Activated CD4-positive, alpha-beta T cell treated with anti-CD3 and anti-CD28 coated beads, Interleukin-2, amount 50 U/mL, for 48 hours (primary cell): ENCODE measurements at places on chromosomes 7 and 10.
A peak's percentile ranks its signal among the peaks of the same experiment; 100 is the strongest.

GRCh38 chr10:69097729-69098128 lies 9.8 kb downstream of the SRGN start:
- DNase-seq: no peak

GRCh38 chr7:79495544-79496272 lies 42.2 kb upstream of the MAGI2 start:
- DNase-seq: no peak

GRCh38 chr7:82742163-82742562 lies 298.6 kb upstream of the CACNA2D1 start:
- DNase-seq: no peak

GRCh38 chr7:12470930-12471329 lies 67.3 kb upstream of the VWDE start:
- no peak for DNase-seq

DNA sequence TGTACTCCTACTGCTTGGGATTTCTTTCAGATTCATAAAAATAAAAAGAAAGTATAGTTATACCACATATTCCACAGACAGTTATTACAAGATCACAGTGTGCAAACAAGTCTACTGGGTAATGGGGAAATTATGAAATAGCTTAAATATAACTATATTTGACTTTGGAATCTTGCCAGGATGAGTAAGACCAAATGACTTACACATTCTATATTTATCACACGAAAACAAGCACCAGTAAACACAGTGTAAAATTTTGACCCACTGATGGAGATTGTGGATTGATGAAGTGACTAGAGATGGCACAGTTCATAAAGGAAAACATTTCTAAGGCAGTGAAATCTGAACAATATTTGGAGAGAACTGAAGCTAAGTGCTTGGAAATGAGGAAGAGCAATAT lies 339.7 kb downstream of the THSD7A start:
- no peak for DNase-seq

DNA sequence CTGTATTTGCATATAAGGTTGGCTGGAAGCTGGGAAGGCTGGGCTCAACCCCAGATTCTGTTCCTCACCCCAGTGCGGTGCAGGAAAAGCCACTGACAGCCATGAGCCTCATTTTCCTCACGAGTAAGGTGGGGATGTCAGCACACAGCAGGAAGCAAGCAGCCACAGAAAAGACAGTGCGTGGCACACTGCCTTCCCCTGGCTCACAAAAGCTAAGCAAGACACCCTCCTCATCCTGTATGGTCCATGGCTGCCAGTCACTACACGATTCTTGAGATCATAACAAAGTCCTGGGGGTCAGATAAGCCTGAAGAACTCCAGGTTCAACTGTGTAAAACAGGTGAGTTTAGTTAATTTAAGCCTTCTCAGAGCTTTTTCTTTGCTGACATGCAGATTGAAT lies 28.9 kb upstream of the DDC start:
- peak; percentile 15 for DNase-seq

- DNase-seq: no peak
Measured at GRCh38 chr10:49091450-49092210, 23.7 kb downstream of the VSTM4 start.

DNA sequence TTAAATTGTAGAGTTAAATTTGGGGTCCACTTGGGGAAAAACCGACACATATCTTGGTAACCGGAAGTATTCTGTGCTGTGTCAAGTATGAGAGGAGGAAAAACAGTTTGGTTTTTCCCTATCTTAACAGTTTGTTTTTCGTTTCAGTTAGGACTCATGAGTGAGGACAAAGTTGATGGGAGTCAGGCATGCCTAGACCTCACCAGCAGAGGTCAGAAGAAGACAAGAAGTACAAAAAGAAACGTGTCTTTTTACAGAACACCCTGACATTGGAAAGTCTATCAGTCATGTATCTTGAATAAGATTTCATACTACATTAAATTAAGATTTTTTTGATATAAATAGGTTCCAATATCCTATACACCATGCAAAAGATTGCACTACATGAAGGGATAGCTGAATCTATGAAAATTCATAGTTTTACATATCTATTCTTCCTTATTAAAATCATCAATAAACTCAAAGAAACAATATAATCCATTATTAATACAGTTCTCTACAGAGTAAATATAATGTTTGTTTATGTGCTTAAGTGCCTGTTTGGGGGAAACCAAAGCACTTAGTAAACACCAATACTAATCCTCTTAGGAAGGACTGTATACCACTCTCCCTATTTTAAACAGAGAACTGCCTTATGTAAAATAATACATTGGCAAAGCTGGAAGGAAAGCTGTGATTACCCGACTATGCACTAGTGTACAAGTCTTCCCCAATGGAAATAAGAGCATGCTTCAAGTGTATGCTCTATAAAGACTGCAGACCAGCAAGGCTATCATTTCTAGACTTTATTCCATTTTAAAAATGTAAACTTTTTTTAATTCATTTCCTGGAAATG lies 95.6 kb downstream of the USP6NL start:
- peak; percentile 40 for DNase-seq

DNA sequence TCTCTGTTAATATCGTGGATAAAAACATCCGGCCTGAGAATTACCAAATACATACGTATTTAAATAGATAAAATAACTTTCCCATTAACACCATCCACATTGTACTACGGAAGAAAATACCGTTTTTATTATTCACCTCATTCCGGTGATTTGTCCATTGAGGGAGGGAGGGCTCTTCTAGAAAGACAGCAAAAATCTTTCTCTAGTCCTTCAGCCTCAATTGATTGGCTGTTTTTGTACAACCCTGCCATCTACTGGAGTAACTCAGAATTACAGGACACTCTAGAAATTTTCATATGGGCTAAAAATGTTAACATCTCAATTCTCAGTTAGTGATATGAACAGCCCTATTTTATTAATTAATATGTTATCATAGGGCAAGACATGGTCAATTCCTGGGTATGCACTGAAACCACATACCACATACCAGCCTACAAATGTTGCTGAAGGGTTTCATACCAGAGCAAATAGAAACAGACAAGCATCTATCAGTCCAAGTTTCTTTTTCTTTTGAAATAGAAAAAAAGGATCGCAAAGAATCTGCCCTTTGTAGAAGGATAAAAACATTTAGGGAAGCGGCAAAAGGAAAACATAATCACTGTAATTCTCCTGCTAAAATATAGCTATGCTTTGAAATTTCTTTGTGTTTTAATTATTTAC lies 55.8 kb upstream of the CDCA7L start:
- no peak for DNase-seq

DNA sequence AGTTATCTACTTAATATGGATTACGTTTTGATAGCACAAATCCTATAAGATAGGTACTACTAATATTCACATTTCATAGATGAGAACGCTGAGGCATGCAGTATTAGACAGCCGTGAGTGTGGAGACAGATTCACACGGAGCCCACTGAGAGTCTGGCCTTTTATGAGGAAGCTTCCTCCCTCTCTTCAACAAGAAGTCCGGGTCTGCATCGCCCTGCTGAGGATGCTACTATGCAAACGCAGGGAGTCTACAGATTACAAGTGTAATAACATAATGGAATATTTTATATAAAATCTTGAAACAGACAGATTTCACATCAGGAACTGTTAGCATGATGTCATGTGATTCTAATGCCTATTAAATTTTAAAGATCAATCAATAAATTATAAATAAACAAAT lies 255.9 kb upstream of the GLI3 start:
- no peak for DNase-seq

DNA sequence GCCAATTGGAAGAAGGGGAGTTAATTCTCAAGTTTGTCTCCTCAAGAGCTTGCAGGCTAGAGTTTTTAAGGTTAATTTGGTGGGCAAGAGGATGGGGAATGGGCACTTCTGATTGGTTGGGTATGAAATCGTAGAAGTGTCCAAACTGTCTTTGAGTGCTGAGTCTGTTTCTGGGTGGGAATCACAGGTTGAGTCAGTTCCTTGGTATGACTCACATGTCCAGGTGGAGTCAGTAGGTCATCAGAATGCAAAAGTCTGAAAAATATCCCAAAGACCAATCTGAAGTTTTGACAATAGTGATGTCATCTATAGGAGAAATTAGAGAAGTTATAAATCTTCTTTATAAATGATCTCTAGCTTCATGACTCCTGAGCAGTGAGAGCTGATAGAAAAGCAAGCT lies 1252.2 kb downstream of the REEP3 start:
- DNase-seq: no peak

- peak; percentile 53 for DNase-seq
Measured at GRCh38 chr10:84214612-84215235, 10.6 kb downstream of the LRIT2 start.

- DNase-seq: no peak
Measured at GRCh38 chr7:47089461-47089860, 492.4 kb downstream of the TNS3 start.

GRCh38 chr7:157692460-157693011 lies 355.7 kb downstream of the DNAJB6 start:
- no peak for DNase-seq

- no peak for DNase-seq
Measured at GRCh38 chr7:91330866-91331265, 66.6 kb downstream of the FZD1 start.

- DNase-seq: no peak
Measured at GRCh38 chr7:41118486-41118885, 584.4 kb downstream of the INHBA start.

DNA sequence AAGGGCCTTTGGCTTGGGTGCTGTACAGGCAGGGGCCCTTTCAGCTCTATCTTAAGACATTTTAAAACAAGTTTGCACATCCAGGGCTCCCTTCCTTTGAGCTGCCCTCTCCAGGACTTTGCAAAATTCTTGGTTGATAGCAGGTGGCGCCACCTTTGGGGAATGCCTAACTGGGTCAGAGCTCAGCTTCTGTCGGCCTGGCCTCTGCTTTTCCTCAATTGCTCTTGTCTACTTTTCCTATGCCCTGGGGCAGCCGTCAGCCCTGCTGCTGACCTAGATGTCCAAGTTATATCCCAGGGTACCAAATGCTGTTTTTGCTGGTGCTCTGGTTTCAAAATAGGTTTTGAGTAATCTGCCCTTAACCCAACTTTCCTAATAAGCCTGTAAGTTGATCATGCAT lies 65.8 kb downstream of the APBB1IP start:
- DNase-seq: peak; percentile 19

GRCh38 chr10:35577926-35578617 lies 27.1 kb upstream of the GJD4 start:
- no peak for DNase-seq

DNA sequence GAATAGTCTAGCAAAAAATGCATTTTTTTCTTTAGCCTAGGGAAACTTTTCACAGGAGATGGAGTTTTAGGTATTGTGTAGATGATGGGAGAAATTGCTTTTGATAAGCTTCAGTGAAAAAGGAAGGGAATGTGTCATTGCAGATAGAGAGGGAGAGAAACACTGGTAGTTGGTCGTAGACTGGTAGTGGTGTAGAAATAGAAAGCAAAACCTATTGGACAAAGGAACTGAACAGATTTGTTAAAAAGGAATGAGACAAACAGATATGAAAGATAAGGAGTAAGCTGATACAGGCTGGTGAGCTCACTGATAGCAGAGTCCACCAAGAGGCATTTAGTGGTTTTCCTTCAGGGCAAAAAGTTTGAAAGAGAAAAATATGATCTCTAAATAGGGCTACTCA lies 94.3 kb downstream of the ZEB1 start:
- no peak for DNase-seq

DNA sequence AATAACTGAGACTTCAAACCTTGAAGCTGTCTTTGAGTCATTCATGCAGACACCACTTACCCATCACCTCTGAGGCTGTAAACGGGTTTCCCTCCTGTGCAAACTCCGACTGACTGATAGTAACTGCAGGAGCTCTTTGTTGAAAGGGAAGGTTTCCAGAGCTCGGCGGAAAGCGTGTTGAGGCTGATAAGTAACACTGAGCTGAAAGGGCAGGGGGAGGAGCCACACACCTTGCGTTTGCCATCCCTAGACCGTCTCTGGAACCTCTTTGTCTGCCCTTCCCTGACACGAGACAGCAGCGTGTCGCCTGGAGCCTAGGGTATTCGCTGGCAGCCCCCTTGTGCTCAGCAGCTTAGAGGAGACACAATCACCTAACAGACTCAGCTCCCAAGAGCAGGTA lies 134.0 kb downstream of the PAXIP1 start:
- DNase-seq: no peak

DNA sequence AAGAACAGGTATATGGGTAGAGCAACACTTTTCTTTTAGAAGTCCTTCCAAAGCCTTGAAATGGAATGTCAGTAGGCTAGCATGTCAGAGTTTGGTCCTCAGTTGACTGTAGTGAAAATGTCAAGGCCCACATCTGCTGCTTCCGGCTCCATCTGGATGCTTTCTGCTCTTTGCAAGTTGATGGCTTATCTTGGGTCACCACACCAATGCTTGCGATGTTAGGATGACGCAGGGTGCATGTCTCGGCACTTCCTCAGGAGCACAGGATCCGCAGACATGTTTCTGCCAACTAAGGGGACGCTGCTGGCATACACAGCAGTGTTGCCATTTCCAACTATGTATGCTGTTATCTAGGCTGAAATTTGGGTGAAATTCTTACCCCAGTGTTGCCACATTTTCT lies 14.0 kb upstream of the HBP1 start:
- DNase-seq: no peak

- no peak for DNase-seq
Measured at GRCh38 chr7:38830826-38831225, 78.2 kb downstream of the VPS41 start.

DNA sequence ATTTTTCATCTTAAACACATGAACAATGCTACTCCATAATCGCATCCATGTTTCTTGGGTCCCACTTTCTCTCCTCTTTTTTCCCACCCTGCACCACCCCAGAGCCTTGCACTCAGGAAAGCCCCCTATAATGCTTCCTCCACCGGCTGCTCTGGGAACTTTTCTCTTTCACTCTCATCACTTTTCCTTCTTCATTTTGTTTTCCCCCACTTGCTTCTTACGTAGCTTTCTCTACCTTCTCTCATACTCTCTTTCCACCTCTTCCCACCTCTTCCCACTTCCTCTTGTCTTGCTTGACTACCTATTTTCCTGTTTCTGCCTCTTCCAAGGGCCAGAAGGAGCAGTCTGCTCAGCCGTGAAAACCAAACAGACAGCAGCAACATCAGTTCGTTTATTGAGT lies 229.5 kb upstream of the RHOBTB1 start:
- DNase-seq: no peak

- DNase-seq: no peak
Measured at GRCh38 chr7:123864012-123864411, 19.0 kb downstream of the HYAL4 start.

DNA sequence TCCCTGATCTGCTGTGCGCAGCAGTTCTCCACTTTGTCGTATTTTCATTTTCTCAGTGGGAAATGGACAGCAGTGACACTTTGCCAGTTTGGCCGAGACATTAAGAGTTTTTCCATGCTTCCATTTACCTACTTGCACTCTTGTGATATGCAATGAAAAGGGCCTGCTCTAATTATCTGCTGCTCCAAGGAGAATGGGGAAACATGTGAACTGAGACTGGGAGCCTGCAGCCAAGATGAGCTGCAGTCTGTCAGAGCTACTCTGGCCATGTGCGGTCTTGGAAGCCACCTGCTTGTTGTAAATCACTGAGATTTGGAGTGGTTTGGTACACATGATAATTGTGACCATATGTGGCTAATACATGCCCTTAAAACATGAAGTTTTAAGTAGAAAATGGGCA lies 586.6 kb upstream of the POT1 start:
- DNase-seq: no peak

GRCh38 chr7:116162254-116162653 lies 48.1 kb upstream of the TES start:
- no peak for DNase-seq
